ENCODE measurements at places on chromosomes 7 and 10.

DNA sequence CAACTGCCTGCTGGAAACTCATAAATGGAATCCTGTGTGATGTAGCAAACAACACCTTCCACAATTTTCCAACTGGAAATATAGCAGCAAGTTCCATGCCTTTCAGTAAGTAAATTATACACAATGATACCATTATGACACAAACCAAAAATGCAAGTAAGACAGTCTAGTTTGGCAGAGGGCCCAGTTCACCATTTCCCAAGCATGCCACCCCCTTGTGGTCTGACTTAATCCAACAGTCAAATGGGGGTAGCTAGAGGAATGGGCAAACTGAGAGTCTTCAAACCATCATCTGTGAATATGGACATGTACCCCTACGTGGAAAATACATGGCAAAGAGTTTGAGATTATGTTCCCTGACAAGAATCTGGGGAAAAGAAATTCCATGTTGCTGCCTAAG is 137.6 kb upstream of the VWC2 start:
- DNase-seq: no peak

DNA sequence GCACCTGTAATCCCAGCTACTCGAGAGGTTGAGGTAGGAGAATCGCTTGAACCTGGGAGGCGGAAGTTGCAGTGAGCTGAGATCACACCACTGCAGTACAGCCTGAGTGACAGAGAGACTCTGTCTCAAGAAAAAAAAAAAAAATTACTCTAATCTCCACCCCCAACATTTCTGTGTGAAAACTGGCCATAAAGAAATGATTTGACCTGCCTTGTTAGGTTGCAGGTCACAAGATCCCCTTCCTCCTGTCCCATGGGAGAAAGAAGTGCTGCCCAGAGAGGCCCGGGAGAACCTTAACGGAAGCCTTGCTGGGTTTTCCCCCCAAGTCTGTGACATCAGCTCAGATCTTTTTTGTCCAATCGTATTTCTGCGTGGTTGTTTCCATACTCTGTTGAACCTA is 8.7 kb upstream of the CALHM1 start:
- no peak for DNase-seq

DNA sequence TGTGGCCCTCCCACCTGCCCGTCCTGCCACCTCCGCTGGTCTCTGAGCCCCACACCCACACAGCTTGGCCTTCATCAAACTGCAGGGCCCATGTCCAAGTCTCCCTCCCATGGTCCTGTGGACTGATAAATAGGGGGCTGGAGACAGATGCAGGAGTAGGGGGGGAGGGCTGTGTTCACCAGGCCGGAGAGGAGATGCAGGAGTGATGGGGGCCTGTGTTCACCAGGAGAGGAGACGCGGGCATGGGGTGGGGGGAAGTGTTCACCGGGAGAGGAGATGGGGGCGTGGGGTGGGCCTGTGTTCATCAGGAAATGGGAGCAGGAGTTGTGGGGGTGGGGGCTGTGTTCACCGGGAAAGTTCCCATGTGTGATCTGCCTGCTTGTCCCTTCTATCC is 37.0 kb downstream of the JAKMIP3 start:
- no peak for DNase-seq

DNA sequence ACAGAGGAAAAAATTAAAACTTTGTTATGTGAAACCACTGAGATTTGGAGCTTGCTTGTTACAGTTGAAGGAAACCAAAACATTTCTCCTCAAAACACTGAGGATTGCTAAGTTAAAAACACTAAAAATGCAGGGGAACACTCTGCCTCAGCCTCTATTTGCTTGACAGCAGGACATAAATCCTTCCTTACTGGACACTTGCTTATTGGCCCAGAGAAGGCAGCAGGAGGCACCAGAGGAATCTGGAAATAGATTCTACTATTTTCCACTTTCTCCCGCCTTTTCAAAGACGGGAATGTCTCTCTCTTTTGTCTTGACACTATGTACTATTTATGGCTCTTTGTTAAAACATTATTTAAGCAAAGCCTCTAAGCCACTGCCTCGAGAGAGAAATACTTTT is 67.9 kb downstream of the MTURN start:
- DNase-seq: no peak

GRCh38 chr10:126052171-126052570 is 155.8 kb downstream of the FANK1 start:
- no peak for DNase-seq

GRCh38 chr7:133510326-133511055 is 257.6 kb downstream of the EXOC4 start:
- no peak for DNase-seq

GRCh38 chr10:67072654-67073053 is 146.8 kb downstream of the LRRTM3 start:
- DNase-seq: no peak

DNA sequence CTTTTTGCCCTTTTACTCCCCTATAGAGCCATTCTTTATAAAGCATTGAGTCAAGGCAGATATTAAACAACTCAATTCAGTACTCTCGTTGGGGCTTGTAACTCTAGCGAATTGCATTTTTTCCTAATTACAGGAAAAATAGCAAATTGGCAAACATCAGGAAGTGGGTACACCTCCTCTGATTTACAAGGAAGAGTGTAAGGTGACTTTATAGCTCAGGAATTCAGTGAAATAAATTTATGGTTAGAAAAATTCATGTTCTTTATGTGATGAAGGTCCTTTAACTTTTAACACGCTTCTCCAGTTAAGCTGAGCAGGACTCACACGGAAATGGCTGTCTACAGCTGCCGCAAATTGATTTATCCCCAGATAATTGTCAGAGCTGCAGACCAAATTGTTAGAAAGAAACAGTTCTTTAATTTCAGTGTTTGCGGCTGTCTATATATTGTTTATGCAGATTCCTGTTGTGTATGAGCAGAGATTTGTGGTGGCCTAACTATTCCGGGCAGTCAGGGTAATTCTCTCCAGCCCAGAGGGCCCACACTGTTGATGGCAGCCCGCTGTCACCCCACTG is 151.1 kb upstream of the MKI67 start:
- DNase-seq: no peak

DNA sequence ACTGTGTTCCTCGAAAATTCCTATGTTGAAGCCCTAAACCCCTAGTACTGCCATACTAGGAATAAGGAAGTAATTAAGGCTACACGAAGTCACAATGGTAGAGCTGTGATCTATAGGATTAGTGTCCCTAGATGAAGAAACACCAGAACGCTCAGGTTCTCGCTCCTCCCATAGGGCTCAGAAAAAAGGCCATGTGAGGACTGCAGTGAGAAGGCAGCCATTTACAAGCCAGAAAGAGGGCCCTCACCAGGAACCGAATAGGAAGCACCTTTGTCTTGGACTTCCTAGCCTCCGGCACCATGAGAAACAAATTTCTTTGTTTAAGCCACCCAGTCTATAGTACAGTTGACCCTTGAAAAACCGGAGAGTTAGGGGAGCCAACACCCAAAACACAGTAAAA is 46.2 kb downstream of the CACUL1 start:
- no peak for DNase-seq

GRCh38 chr10:48800007-48800675 is 115.5 kb downstream of the WDFY4 start:
- DNase-seq: no peak

DNA sequence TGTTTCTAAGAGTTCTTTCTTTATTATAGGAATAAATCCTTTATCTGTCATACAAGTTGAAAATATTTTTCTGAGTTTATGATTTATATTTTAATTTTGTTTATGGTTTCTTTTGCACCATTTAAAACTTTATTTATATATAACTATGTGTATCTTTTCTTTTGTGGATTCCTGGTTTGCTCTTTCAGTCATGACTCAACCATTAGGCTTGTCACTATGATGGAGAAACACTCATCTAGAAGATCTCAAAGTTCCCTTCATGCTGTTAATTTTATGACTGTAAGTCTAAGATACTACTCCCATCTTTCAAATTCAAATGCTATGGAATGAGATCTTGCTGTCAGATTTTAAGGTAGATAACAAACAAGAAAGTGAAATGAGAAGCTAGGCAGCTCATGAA is 199.5 kb downstream of the INHBA start:
- DNase-seq: no peak

DNA sequence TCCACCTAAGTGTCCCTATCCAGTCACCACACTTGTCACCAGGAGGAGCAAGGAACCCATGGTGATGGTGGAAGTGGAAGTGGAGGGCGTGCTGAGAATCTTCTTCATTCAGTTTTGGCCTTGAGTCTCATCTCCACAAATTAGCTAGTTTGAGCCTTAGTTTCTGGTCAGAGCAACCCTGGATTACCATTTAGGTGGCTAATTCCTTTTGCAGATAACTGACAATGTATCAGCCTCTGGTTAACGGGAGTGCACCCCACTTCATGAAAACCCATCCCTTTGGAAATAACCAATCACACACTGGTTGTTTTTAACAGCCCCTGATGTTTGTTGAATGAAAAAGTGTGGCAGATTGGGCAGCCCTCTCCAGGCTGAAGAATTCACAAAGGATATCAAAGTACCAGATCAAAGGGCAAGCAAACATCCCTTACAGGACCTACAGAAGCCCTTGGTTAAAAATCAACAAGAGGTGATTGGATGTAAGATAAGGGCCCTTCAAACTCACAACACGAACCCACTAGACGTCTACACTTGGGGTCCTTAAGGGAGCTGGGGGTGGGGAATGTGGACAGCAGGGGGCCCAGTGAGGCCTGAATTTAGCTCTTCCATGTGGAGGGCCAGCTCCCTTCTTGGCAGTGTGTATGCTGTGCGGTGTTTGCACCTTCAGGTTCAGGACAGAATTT is 37.1 kb upstream of the SLF2 start:
- DNase-seq: no peak

- DNase-seq: no peak
These were observed 215.3 kb downstream of the CHCHD3 start for GRCh38 chr7:132866551-132866950.

- no peak for DNase-seq
These were observed 7.8 kb downstream of the LIPF start for GRCh38 chr10:88672041-88672440.

GRCh38 chr7:32298408-32299132 is 191.6 kb downstream of the LSM5 start:
- DNase-seq: no peak

DNA sequence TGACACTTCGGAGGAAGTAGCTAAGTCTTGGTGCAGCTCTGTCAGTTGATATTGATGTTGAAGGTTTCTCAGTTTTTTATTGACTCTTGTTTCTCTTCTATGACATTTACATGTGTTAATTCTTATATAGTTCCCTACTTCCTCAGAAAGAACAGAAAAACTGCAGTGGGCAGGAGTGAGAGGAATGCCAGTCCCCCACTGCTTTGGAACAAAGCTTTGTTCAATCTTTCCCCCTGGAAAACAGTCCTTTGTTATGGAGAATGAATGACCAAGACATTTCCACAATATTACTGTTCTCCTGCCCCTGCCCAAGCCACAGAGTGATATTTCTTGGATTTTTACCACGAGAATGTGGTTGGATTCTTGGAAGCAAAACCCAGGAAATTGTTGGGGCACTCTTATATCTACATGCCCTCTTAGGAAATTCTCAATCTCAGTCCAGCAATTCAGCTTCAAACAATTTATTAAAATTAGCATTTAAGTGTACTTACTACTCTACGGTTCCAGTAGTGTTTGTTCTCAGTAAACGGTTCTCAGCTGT is 258.0 kb upstream of the KCND2 start:
- no peak for DNase-seq
